ENCODE measurements at places on chromosomes 6 and 20.

DNA sequence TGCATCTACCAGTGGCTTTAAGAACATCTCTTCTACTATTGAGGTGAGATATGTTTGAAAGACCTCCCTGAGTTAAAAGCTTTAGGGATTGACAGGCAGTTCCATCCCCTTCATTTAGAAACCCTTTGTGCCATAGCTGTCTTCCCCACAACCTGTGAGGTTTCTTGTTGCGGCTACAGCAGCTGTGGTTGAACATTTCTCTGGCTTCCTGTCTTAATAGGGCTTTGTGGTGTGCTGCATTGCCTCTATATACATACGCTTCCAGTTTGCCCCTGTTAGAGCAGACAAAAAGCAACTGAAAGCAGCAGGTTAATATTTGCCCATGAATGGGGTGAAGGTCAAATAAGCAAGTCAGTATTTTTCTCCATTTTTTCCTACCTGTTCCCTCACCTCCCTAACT, 210.2 kb downstream of the TMEM200A start:
- DNase-seq = no peak

GRCh38 chr6:34953061-34954025, 64.3 kb downstream of the ANKS1A start:
- DNase-seq = no peak

- no peak for DNase-seq
These were observed 25.7 kb downstream of the TCF15 start for GRCh38 chr20:584161-584970.

GRCh38 chr6:43389730-43390295, 20.4 kb upstream of the ZNF318 start:
- no peak for DNase-seq

GRCh38 chr20:35088231-35089145, 4.1 kb downstream of the TRPC4AP start:
- no peak for DNase-seq

DNA sequence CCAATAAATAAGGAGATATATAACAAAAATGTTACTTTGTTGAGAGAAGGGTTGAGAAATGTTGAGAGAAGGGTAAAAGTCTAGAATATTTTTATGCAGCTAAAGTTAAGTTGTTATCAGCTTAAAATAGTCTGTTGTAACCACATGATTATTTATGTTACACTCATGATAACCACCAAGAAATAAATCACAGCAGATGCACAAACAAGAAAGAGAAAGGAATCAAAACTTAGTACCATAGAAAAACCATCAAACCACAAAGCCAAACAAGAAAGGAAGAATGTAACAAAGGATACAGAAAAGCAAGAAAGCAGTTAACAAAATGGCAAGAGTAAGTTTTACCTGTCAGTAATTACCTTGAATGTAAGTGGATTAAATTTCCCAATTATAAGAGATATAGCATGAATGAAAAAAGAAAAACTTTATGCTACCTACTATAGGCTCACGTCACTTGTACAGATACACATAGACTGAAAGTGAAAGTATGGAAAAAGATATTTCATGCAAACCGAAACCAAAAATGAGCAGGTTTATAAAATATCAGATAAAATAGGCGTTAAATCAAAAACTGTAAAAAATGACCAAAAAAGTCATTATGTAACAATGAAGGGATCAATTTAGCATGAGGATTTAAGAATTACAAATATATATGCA, 93.6 kb downstream of the STXBP5 start:
- DNase-seq = no peak

GRCh38 chr20:47543006-47543431, 41.3 kb downstream of the NCOA3 start:
- no peak for DNase-seq

DNA sequence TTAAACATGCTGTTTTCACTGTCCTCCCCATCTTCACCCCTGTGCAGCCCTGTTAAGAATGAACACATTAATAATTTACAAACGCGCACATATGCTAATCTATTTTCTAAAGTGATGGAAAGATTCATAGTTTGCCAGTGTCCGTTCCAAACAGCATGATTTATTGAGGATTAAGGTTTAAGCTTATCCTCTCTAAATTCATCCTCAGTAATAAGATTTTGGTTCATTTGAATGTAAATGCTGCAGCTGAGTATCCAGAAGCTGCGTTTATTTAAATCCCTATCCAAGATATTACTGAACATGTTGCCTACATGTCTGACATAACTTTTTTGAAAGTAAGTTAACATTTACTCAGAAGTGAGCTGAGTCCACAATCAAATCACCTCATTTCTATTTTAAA, 42.8 kb upstream of the FAM135A start:
- DNase-seq = no peak

- no peak for DNase-seq
These were observed 3.5 kb upstream of the TRAF3IP2 start for GRCh38 chr6:111609028-111609820.

DNA sequence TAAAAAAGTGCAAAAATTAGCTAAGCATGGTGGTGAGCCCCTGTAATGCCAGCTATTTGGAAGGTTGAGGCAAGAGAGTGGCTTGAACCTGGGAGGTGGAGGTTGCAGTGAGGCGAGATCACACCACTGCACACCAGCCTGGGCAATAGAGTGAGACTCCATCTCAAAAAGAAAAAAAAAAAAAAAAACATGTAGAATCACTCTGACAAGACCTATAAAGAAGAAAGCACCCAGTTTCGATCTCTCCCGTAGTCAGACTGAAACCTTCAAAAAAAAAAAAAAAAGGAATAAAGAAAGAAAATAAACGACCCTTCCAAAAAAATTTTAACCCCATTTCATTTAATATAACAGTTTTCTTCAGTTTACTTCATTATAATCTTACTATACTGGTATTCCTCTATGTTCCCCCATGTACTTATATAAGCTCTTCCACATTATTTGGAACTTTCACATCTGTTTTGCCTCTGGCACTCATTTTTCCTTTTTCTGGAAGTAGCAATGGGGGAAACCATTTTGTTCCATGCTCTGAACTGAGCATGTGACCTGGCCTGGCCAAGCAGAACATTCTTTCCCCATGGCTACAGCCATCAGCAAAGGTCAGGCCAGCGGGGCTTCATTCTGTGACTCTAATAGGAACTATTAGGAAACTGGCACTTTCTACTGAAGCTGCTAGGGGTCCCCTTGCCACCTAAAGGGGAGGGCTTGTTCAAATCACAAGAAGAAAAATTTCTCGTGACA, 9.6 kb downstream of the SLC18B1 start:
- DNase-seq = no peak

All from DMS 273 treated with DMSO at 0.1 percent for 48 hours (cell line).